Activated T-cell treated with anti-CD3 and anti-CD28 coated beads for 48 hours (primary cell): ENCODE measurements at places on chromosomes 1 and 21.

GRCh38 chr1:158493054-158493453 lies 21.0 kb downstream of the OR10R2 start:
- no peak for DNase-seq

GRCh38 chr1:204878621-204879234 lies 8.1 kb downstream of the NFASC start:
- DNase-seq, result no peak

GRCh38 chr1:55190109-55190508 lies 25.1 kb downstream of the USP24 start:
- no peak for DNase-seq

DNA sequence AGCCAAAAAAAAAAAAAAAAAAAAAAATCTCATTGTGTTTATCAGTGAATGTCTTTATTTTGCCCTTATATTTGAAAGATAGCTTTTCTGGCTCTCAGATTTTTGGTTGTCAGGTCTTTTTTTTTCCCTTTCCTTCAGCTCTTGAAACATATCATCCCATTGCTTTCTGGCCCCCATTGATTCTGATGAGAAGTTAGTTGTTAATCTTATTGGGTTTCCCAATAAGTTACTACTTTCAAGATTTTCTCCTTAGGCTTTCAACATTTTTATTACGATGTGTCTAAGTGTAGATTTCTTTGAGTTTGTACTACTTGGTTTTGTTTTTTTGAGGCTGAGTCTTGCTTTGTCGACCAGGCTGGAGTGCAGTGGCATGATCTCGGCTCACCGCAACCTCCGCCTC lies 14.7 kb upstream of the SOAT1 start:
- no peak for DNase-seq

- no peak for DNase-seq
Observed at GRCh38 chr1:206559672-206559995, 52.3 kb downstream of the RASSF5 start.

GRCh38 chr1:103190766-103191165 lies 82.4 kb upstream of the COL11A1 start:
- no peak for DNase-seq

DNA sequence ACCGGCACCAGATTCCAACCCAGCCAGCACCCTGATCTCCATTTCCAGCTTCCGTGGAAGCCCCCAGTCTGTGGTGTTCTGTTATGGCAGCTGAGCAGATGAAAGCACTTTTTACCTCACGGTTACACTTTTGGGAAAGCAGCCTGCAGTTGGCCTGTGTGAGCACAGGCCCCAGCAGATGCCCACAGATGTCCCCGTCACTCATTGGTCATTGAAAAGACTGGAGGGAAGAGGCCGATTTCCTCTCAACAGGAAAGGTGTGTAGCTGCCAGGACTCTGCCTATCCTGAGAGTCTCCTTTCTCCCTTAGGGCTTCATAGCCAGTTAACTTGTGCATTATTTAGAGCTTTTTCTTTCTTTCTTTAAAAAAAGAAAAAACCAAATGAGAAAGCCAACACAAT lies 123.0 kb downstream of the PCBP3 start:
- DNase-seq, result no peak

DNA sequence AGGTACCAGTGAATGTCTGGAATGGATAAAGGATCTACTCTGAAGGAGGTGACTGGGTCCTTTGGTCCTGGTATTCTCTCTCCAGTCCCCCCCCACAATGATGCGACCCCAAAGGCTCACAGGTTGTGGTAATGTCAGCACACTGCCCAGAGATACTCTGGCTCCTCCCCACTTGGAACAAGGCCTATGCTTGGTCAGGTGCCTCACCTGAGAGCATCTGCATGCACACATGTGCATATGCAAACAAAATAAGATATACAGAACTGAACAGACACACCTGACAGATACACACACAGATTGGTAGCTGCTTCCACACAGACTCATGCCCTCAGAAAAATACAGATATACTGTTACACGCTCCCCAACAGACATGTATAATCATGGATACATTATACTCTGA lies 33.5 kb downstream of the DMAP1 start:
- DNase-seq, result no peak

GRCh38 chr1:3548156-3548893 lies 63.0 kb downstream of the MEGF6 start:
- DNase-seq, result no peak

- DNase-seq, result no peak
Observed at GRCh38 chr1:76938304-76938703, 71.0 kb downstream of the ST6GALNAC5 start.
